ENCODE measurements at places on chromosomes 3 and 15.

- DNase-seq: peak; percentile 15
These were observed 131.9 kb upstream of the MEF2A start for GRCh38 chr15:99433757-99434450.

DNA sequence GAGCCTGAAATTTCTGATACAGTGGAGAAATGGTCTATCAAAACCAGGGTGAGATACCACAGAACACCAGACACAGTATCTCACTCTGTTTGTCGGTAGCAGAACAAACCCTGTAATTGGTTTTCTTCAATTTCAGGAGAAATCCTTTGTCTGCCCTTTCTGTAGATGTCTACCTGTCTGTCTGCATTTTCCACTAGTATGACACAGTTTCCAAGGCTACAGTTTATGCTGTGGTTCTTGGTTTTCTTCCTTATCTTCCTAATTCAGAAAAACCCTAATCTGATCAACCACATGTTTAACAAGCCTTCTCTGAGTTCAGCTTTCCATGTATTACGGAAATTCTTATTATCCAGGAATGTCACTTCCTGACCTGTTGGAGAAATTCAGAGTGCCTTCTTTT, 70.8 kb downstream of the SCN11A start:
- DNase-seq: no peak

GRCh38 chr3:123286308-123287023, 84.7 kb downstream of the SEC22A start:
- peak; percentile 70 for DNase-seq

DNA sequence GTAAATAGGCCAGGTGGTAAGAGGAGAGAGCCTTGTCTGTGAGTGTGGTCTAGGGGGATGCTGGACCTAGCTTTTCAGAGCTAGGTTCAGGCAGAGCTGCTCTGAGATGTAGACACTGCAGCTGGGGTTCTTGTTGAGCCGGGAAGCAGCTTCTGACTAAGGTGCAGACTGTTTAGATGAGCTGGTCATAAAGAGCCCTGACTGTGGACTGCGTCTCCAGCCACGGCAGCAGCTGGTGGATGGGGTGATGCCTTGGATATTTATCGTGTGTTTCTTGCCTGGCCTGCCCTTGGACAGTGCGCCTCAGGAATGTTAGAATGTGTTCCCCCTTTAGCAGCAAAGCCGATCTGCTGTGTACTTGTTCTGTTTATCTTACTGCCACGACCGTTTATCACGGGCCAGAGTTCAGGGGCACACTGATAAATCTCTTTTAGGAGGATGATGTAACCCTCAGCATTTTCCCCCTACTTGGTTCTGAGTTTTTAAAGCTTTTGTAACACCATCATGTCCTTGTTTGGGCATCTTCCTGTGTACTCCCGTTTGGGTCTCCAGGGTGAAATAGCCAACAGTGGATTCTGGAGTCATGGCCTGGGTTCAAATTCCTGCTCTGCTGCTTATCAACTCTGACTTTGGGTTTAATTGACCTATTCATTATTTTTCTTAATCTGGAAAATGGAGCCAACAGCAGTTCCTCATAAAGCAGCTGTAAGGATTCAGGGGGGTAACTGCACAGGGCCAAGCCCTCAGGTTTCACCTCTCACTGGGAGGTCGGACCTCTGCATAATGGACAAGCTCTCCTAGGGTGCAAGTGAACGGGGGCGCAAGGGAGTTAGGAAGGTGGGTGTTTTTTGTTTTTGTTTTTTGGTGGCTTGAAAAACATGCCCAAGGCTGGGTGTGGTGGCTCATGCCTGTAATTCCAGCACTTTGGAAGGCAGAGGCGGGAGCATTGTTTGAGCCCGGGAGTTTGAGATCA, 51.4 kb downstream of the FLNB start:
- no peak for DNase-seq

- DNase-seq: no peak
These were observed 339.1 kb upstream of the POU1F1 start for GRCh38 chr3:87615506-87615905.

DNA sequence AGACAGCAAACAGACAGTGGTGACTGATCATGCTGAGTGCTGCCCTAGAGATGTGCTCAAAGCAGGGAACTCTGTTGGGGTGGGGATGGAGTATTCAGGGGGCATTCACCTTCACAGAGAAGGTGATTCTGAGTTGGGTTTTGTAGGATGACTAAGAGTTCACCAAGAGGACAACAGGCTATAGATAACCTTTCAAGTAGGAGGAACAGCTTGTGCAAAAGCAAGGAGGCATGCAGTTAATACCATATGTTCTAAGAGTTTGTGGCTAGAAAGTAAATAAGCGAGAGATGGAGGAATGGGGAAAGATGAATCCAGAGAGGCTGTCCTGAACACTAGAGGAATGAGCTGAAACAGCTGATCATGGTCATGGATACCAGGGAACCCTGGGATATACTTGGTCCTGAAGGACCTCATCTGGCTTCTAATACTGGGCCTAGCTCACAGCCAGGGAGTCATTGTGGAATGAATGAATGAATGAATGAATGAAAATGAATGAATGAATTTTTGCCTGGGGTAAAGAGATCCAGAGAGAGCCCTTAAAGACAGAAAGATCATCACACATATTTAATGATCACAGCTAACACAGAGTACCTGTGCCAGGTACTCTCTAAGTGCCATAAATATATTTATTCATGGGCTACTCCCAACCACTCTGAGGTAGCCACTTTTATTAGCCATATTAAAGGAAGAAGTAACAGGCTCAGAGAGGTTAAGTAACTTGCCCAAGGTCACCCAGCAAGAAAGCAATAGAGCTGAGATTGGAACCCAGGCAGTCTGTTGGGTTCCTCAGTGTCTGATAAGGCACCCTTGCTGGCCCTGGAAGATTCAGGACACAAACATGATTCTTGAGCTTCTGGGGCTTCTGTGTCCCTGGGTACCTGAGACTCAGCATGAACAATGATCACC, 22.0 kb downstream of the SMAD6 start:
- DNase-seq: no peak

DNA sequence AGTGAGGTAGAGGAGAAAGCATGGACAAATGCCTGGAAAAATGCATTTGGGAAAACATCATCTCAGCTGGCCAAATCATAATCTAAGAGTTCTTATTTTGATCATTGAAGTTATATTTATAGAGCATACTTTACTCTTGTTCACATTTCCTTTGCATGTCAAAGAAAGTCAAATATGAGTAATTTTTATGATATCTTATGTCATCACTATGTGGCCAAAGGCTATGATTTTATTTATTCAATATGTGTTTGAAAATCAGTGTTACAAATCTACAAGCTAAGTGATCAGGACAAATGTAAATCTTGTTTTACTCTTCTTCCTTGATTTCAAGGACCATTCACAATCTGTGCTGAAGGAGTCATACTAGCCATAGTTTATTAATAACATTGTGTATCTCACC, 237.2 kb upstream of the DPH6 start:
- DNase-seq: no peak
